ENCODE measurements at places on chromosomes 4 and X. TPM values are rescaled to one million over a fixed set of nuclear protein-coding genes. Genes with fewer than 3 reads are reported as not detected.

- no peak for DNase-seq
Observed at GRCh38 chrX:26522501-26522900, 306.5 kb downstream of the MAGEB5 start.

DNA sequence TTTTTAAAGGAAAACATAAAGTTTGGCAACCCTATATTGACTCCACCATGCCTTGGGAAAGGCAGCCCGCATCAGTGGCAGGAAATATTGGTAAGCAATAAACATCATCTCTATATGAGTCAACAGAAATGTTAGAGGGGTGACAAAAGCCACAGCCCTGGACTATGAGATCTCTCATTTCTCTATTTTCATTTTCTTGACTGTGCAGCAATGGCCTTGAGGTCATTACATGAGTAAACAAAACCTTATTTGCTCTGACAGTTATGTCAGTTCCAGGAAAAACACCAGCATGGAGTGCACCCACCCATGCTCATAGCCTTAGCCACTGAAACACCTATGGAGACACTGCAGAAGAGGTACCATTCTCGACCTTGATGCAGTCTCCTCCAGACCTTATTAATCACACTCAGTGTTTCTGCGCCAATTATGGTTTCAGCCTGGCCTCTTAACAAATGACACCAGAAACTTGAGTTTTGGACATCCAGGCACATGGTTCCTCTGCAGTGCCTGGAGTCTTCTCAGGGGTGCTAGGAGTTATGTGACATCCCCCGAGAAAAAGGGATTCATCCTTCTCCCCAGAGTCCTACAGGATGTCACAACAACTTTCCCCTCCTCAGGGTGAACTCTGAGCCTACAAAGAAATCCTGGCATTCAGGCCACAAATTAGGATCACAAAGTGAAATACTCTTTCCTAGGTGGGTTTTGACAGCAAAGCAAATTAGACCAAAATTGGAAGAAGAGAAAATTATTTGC, 16.0 kb upstream of the HPGD start:
- no peak for DNase-seq

GPC4 gene
- total RNA-seq: 7.6 TPM

DNA sequence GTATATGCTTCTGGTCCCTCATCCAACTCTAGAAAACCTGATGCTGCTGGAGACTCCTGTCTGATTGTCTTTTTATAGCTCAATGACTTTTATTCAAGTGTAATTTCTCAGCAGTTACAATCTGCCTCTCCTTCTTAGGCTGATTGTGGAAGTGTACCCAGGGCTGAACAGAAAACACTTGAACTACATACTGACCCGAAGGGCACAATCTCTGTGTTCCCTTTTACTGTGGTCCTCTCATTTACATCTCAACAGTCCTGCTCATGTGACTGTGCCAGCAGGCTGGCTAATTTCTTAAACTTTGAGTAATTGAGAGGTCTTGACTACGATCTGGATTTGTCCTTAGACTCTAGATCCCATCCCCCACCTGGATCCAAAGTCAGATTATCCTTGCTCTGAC, 863.4 kb downstream of the PDHA2 start:
- DNase-seq: no peak

DNA sequence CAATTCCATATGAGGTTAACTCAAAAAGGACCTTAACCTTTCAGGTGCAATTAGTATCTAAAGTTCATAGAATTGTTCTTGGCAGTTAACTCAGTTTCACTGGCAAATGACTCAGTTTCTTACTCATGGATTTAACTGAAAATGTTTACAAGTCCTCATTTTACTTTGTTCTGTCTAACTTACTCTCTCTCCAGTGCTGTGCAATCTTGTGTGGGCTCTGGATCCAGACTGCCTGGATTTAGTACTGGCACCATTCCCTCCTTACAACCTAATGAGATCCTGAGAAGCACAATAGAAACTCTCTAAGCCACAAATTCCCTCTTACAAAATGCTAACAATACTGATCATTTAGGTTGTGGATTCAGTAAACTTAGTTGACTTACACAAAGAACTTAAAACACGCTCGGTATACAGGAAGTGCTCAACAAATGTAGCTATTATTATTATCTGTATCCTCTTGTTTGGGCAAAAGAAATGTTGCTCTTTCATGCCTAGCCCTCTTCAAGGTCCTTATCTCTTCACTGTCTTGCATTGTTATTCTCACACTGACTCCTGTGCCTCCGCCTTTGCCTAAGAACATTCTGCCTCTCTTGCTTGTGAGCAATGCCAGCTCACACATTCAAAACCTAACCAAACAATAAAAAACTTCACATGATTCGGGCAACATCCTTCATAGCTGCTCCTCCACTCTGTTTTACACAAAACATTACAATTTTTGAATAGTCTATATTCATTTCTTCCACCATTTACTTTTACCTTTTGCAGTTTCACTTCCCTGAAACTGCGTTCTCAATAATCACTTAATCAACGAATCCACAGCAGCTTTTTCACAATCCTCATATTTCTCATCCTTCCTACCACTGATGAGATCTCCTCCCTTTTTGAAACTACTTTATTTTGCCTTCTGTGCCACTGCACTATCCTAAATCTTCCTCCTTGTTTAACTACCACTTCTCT, 91.8 kb downstream of the PDE5A start:
- no peak for DNase-seq

GRCh38 chrX:51917604-51918003, 24.2 kb downstream of the MAGED1 start:
- DNase-seq: no peak

GRCh38 chr4:73257234-73257633, 1.4 kb downstream of the ANKRD17 start:
- no peak for DNase-seq

TSPYL2 gene
- 85.9 TPM for total RNA-seq

MAGEB2 gene
- total RNA-seq: not detected

DNA sequence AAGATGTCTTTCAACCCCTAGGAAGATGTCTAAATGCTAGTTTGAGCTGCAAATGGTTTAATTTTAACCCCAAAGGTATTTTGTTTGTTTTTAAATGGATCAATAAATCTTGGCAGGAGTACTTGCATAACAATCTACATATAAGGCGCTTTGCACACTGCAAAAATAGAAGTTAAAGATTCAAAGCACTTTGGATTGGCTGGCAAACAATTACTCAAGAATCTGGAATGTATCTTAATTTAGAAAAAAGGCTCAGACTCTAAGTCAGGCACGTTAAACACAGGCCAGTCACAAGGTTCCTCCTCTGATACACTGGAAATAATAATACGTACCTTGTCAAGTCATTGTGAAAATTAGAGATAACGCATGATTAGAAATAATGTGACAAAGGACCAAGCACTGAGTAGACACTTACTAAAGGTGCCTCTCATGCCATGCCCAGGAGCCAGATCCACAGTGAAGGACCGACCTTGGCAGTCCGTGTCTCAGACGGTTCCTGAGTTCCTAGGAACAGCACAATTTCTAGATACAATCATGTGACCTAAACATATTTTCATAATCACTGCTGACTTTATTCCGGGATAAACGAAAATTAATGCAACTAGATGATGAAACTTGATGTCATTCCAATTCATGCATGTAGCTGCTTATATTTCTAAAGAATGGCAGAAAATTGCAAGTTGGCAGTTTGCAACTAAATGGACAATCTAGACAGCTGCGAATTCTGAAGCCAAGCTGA, 49.6 kb downstream of the PROM1 start:
- no peak for DNase-seq

CXCL13 gene
- total RNA-seq: not detected

GRCh38 chr4:122000849-122001248, 49.0 kb upstream of the TRPC3 start:
- DNase-seq: no peak

DNA sequence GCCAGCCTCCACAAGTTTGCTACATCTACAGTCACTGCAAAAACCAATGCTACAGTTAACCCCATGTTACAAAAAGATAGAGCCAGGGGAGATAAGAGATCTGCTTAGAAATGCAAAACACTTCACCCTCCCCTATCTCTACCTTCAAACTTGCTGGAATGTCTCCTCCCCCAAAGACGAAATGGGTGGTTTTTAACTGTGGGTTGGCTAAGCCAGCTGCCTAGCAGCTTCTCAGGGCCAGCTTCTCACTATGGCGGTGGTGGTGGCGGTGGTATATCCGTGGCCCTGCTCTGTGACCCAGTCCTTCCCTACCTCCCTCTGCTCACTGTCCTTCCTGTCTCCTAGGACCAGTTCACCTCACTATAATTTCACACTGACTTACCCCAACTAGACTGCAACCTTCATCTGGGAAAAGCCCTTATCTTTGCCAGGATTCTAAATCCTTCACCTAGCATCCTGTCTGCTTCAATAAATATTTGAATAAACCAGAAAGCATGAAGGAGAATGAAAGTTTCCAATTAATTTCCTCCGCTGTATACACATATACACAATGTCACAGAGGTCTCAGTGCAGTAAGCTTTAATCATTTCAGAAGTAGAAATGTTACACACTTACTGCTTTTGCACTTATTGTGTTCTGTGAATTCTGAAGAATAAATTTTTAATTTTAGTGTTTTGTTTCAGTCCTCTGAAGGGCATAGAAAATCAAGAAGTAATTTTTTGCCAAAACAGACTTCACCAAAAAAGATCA, 46.3 kb downstream of the SH3KBP1 start:
- DNase-seq: no peak

USP17L28 gene
- total RNA-seq: not detected

DNA sequence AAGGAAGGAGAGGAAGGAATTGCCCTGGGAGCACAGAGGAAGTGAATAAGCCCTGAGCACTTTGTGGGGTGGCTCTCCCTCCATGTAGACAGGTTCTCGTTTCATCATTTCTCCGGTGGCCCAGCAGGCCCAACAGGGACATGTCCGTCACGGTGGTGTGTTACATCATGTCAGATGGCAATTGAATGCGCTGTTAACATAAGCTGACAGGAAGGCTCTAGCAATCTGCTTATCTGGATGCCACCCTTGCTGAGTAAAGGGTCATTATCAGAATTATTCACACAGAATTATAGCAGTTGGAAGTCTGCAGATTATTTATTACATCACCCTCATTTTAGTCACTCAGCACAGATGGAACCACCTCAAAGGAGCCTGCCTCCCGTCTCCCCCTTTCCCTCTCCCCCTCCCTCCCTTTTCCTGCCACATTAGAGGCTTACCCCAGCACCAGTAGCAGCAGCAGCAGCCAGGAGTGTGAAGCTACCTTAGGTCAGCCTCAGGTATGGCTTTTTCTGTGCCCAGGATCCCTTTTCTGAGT, 124.3 kb upstream of the TRIM2 start:
- DNase-seq: no peak

DNA sequence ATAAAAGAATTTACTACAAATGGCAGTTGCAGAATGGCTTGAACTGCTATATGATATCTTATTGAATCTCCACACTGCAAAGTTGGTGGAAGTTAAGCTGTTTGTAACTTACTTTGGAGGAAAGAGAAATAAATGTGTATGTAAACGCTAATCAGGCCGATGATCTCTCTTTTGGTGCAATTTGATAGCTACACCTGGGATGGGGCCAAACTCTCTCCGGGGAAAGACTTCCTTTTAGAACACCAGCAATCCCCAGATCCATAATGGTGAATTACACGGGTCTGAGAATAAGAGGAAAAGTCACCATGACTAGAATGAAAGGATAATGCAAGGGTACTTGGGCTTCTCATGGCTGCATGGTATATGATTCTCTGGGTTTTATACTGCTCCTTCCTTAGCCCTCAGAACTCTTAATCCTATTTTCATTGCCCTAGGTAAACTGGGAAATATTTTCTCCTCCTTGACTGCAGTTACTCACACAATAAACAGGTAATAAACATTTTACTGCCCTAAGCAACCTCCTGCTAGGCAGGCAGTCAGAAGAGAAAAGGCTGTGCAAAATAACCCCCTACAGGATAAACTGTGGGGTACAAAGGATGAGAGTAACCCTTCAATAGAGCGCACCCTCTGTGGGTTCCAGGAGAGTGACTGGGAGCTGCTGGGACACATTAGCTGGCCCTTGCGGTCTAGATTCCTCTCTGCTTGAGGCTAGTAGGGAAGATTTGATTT, 109.3 kb downstream of the MGST2 start:
- DNase-seq: no peak

GRCh38 chr4:108601106-108601505, 19.3 kb upstream of the RPL34 start:
- no peak for DNase-seq

DNA sequence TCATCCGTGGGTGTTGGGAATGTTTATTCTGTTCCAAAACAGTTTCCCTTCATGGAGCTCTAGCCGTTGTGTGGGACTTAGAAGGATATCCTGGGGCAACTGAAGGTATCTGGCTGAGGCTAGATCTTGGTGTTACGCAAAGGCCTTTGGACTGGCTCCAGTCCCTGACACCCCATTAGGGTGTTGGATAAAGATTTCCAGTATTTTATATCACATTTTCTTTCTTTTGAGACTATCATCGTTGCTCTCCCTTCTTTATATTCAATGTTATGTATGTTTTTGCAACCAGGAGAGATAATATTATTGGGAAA, 103.0 kb downstream of the TECRL start:
- no peak for DNase-seq

FHDC1 gene
- 6.4 TPM for total RNA-seq
